ENCODE measurements at places on chromosomes 13 and 19.
A peak's percentile ranks its signal among the peaks of the same experiment; 100 is the strongest.

- DNase-seq: peak; percentile 38
These were observed 423 bp downstream of the LSM14A start for GRCh38 chr19:34172661-34173192.

DNA sequence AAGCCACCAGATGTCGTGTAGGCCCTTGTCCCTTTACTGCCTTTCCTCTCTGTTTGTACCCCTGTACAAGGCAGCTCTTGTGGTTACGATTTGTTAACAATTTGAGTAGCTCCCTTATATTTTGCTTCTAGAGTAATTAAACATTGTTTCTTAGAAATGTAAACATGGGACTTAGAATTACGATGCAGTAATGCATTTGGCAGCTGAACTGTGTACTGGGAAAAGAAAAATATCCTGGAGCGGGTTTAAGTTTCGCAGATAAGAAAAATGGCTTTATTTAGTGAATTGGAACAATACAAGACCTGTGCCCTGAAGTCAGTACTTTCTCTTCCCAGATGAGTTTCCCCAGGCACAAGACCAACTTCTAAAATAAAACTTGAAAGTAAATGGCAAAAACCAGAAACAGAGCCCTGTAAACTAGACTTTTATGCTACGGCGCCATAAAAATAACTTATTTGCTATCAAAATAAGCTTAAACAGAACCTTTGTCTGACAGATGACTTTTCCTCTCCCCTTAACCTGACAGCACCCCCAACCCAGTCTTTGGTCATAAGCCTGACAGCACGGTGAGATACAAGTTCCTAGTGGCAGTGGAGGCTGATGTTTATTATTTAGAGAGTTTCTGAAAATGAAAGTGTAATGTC lies 63.0 kb downstream of the LRCH1 start:
- DNase-seq: no peak

- DNase-seq: no peak
These were observed 4.6 kb upstream of the SLC44A2 start for GRCh38 chr19:10620786-10621185.

GRCh38 chr13:27827646-27828045 lies 35.4 kb downstream of the GSX1 start:
- DNase-seq: no peak

Measured in stimulated activated CD4-positive, alpha-beta T cell treated with anti-CD3 and anti-CD28 coated beads, Interleukin-2, amount 100 ng/mL, for 24 hours (primary cell).